HS-27A (cell line): ENCODE measurements at places on chromosomes 6 and 20.

DNA sequence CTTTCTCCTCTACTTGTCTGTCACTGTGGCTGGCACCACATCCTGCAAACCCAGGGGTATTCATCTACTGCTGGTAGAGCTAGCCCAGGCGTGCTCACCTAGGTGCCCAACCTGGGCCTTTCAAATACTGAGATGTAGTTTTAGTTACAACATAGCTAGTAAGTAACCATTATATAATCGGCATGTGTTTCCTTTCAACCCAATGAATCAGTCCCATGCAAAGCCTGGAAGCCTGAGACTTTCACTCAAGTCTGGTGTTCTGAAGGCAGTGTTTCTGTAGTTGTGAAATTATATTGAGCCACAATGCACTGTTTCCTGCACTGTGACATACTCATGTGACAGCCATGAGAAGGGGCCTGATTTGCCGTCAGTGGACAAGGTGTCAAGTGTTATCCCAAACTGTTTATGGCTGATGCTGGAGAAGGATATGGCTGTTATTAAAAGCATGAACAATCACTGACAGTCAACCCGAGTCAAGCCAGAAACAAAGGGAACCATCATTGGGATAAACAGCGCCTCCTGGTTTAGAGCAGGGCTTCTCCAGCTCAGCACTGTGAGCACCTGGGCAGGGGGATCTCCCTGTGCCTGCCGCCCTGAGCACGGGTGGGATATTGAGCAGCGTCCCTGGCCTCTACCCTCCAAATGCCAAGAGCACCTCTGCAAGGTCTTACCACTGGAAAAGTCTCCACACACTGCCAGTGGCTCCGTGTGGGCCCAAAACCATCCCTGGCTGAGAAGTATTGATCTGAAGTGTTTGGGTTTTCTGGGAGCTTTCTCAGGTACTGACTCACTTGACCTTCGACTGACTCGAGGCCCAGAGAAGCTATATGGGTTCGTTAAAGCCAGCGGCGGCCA, 1.6 kb downstream of the PSMA7 start:
- no peak for DNase-seq

DNA sequence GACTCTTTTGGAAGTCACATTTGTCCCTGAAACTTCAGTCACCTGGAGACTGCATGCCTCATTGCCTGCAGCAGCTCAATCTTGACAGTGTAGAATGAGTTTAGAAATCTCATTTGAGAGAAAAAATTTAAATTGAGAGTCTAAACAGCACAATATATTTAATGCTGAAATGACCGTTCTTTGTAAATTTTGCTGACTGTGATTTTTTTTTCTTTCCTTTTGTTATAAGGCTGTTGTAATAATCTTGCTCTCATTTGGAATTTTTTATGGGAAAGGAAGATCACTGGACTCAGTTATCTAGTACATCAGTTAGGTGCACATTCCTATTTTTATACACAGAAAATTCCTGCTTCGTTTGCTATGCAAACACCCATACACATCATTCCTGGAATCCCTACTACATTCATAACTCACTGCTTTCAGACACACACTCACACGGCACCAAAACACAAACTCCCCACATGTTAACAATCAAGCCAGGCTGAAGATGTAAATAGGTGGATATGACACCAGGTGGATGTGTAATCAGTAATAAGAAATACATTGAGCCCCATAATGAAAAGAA, 43.8 kb downstream of the PTCHD4 start:
- no peak for DNase-seq

DNA sequence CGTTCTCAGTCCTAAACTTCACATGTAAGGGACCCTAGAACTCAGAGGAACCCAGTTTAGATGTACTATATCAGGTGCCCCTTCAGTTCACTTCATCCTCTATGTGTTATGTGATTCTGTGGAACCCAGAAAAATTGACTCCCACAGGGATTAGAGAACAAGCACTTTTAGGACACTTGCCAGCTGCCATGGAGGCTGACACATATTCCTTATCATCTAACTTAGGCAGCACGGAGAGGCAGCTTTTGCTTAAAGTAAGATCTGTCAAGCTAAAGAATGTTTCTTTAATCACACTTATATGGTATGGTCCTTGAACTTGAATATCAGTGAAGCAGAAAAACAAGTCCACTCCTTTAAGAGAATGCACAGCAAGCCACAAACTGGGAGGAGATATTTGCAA, 701.5 kb upstream of the ID4 start:
- DNase-seq, result no peak

- no peak for DNase-seq
Measured at GRCh38 chr6:15341311-15342001, 95.6 kb downstream of the JARID2 start.

GRCh38 chr6:1552296-1552761, 57.4 kb upstream of the FOXC1 start:
- DNase-seq, result no peak

DNA sequence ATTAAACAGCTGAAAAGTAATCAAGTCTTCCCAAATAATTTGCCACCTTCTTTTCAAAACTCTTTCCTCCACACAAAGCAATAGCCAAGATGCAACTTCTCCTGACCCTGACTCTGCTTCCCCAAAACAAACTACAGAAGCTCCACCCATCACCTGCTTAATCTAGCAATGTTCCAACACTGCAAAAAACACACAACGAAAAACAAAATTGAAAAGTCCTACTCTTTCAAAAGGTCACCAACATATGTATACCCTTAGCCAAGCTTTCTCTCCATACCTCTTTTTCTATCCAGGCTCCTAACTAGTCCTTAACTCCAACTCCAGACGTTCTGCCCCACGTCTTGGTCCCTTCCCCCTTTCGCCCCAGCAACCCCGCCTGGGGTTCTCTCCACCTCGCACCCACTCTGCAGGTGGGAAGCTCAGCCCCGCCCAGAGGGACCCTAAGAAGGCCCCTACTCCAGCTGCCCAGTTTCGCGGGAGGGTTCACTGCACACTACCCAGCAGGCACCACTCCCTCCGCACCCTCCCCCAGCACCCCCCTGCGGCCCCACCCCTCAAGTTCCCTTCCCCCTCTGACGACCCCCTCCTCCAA, 717 bp downstream of the CSNK2A1 start:
- no peak for DNase-seq

DNA sequence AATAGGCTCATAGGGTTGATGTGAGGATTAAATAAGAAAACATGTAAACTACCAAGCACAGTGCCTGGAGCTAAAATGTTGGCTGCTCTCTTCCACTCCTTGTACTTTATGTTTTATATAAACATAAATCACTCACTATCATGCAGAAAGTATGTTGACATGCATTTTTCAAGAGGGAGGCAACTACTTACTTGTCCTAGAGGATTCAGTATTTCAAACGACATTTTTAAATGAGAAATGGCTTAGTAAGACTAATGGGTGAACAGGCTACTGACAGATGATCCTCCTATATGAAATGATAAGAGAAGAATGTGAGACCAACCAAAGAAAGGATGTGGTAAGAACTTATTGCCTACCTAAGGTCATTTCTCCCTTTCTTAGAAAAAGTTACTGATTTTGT, 21.0 kb downstream of the LATS1 start:
- DNase-seq, result peak; percentile 38

DNA sequence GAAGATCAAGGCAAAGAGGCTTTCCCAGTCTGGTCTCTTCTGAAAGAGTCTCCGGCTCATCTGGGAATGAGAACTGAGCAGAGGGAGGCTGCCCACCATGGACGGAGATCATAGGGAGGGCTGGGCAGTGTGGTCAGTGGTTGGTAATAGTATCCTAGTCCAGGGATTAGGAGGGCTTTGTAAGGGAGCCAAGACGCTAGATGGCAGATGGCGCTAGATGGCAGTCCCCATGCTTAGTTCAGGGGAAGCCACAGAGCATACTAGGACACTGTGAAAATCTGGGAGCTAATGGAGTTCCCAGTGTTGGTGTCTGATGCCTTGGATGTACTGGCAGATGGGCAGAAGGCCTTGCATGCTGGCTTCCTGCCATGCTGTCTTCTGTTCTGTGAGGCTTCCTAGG, 21.7 kb upstream of the DAAM2 start:
- no peak for DNase-seq

- no peak for DNase-seq
Measured at GRCh38 chr6:106163966-106164877, 78.1 kb downstream of the PRDM1 start.

DNA sequence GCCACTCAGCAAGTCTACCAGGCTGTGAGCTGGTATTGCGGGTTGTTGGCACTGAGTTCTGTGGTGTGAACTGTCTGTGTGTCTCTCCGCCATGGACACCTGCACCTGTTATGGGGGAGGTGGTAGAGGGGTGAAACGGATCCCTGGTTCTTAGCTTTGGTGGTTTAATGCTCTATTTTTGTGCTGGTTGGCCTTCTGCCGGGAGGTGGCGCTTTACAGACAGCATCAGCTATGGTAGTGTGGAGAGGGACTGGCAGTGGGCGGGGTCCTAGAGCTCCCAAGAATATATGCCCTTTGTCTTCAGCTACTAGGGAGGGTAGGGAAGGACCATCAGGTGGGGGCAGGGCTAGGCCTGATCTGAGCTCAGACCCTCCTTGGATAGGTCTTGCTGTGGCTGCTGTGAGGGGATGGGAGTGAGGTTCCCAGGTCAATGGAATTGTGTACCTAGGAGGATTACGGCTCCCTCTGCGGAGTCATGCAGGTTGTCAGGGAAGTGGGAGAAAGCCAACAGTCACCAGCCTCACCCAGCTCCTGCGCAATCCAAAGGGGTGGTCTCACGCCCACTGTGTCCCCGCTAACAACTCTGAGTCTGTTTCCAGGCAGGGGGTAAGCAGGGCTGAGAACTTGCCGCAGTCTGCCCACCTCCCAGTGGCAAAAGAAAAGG, 154.3 kb downstream of the CCDC170 start:
- no peak for DNase-seq

DNA sequence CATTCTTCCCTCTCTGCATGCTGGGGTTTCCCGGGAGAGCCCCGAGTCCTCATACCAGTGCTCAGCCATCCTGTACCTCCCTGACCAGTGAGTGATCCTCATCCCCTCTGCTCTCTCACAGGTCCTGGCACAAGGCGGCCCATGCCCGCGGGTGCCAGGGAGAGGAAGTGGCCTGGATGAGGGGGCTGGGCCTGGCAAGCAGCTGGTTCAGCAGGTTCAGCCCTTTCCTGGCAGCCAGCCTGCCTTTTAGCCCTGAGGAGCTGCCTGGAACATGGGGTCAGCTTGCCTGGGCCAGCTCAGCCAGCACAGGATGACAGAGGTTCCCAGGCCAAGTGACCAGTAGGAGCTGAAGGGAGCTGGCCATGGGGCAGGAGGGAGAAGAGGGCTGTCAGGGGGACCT, 10.9 kb downstream of the MOCS1 start:
- DNase-seq, result no peak

- no peak for DNase-seq
Measured at GRCh38 chr6:29676981-29677601, 3.9 kb downstream of the ZFP57 start.

GRCh38 chr6:11350294-11350693, 117.8 kb upstream of the NEDD9 start:
- DNase-seq, result no peak

DNA sequence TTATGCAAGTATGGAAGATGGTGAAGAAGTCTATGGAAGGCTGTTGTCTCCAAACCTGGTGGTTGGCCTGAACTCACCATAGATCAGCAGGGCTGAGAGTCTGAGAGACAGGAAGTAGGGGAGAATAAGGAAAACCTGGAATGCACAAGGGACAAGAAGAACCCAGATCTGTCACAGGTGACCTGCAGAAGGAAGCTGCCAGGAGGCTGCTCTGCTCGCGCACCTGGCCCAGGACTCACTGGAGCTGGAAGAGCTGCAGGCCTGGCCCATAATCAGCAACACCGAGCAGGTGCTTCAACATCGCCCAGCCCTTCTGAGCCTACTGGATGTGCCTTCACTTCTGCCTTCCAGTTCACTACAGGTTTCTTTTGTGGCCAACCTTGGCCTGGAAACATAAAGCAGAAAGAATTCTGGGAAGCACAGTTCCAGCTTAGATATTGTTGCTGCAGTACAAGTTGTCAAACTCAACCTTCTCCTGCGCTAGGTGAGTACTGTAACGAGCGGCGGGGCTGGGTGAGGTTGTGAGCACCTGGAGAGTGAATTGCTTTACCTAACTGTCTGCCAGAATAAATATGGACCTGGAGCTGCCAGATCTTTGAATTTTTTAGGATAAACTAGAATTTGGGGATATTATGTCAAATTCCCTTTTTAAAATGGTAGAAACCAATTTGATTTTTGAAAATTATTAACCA, 82.4 kb downstream of the CDH26 start:
- no peak for DNase-seq

GRCh38 chr20:24640686-24641085, 171.3 kb downstream of the SYNDIG1 start:
- DNase-seq, result no peak

- DNase-seq, result no peak
Measured at GRCh38 chr6:137217801-137218472, 1.2 kb downstream of the IFNGR1 start.

GRCh38 chr6:33072508-33073100, 845 bp downstream of the HLA-DPA1 start:
- DNase-seq, result no peak

GRCh38 chr6:13725570-13725969, 13.9 kb upstream of the RANBP9 start:
- DNase-seq, result no peak
